ENCODE measurements at places on chromosomes 2 and 18.

- DNase-seq = no peak
These were observed 127.6 kb upstream of the SERPINE2 start for GRCh38 chr2:224166654-224167053.

DNA sequence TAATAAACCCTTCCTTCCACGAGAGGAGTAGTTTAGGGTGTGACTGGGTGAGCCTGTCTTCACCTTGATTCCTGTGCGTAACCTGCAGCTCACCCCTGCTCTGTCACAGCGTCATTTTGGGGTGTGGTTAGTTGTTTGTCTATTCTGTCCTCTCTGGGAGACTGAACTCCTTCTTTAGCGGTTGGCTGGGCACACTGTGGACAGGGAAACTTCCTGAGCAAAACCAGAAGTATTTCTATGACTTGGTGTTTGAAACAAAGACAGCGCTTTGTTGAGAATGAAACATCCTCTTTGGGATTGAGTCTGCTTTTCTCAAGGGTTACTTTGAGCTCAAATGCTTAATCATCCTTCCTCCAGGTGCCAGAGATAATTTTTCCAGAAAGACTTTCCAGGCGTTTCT, 270.7 kb downstream of the HRH4 start:
- DNase-seq = no peak

DNA sequence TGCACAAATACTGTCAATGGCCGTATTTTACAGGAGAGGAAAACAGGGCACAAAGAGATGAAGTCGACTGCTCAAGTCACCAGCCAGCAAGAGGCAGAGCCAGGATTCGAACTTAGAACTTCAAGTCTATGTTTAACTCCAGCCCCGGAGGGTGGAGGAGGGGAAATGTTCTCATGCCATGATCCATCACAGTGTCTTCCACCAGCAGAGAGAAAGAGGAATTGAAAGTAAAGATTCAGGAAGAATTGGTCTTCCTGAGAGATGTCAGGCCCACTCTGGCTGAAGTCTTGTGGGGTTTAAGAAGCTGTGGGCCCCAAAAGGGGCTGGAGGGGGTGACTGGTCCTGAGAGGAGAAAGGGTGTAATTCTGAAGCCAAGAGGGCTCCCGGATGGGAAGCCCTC, 260.0 kb downstream of the TNS1 start:
- DNase-seq = peak; percentile 95

DNA sequence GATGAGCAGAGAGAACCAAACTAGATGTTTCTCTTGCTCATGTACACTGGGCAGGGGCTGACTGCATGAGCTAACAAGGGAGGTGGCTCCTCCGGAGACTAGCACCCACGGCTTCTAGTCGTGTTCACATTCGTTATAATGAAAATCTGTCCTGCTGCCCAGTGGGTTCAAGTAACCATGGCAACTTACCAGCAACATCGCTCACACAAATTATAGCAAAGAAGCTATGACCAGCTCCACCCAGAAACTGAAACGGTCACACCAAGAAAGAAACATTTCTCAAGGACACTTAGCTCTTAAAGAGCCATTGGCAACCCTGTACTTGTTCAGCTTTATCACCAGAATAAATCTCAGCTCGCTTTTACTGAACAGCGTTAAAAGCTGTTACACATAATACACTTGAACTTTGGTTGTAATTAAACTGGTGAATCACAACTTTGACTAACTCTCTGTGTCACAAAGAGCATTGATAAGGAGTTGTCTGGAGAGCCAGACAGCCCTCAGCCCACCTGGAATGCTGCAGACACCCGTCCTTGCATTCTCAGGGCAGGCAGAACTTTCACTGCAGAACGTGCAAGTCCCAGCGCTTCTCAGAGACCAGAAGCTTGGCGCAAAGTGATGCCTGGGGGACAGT, 141.2 kb downstream of the PID1 start:
- DNase-seq = no peak

DNA sequence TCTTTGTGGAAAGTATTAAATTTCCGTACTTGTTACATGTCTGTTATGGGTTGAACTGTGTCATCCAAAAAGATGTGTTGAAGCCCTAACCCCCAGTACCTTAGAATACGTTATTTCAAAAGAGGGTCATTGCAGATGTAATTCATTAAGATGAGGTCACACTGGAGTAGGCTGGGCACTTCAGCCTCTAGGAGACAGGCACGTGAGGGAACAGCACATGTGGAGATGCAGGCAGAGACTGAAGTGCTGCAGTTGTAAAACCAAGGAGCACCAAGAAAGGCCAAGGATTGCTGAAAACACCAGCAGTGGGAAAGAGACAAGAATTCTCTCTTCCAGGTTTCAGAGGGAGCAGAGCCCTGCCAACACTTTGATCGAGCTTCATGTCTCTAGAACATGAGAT, 4.6 kb upstream of the RHBDD1 start:
- no peak for DNase-seq

- DNase-seq = no peak
These were observed 69.6 kb upstream of the RAB6C start for GRCh38 chr2:129909651-129910418.

GRCh38 chr2:2694746-2695145, 363.7 kb upstream of the MYT1L start:
- no peak for DNase-seq

DNA sequence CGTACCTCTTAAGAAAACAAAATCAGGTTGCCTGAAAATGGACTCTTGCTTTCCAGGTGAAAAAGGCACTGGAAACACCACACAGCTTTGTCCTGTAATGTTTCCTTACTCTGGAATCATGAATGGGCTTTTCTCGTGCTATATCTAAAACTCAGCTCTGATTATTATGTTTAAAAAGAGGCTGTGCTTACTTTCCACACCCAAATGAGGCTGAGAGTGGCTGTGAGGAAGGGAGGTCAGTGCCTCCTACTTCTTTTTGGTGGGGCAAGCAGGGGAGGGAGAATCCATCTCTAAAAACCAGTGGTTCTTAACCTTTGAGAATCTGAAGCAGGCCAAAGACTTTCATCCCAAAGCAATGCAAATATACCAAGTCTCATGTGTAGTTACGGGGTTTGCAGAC, 148.6 kb downstream of the FAM210A start:
- no peak for DNase-seq
